CD4-positive, alpha-beta T cell treated with Interleukin-21 for 1 hour (primary cell): ENCODE measurements at places on chromosomes 6 and 20.
A peak's percentile ranks its signal among the peaks of the same experiment; 100 is the strongest.

- peak; percentile 16 for DNase-seq
Measured at GRCh38 chr20:237489-237888, 10.4 kb downstream of the DEFB129 start.

DNA sequence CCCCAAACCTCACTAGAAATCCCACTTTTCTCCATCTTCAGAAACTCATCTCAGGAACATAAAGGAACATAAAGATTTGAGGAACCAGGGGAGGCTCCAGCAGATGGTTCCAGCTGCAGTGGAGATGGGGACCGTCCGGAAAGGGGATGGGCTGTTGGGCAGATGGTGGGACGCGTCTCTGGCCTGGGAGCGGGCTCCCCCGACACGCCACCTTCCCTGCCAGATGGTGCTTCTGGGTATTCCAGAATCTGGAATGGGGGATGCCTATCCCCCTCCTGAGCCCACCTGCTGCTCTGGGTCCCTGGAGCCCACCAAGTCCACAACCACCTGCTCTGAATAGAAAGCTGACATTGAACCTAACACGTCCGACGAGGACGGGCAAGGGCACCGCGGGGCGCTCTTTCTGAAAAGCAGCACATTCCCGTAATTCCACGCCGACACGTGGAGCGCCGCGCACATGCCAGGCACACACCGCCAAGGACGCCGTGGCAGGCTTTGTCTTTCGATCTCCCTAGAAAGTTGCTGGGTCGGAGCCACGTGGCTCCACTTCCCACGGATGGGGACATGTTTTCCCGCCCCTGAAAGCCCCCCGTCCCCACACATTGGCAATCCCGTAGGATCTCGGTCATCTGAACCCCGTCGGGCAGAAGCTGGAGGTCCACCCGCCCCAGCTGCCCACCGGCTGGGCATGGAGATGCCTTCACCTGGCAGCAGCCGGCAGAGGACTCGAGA lies 27.3 kb downstream of the SLC2A4RG start:
- DNase-seq, result no peak

DNA sequence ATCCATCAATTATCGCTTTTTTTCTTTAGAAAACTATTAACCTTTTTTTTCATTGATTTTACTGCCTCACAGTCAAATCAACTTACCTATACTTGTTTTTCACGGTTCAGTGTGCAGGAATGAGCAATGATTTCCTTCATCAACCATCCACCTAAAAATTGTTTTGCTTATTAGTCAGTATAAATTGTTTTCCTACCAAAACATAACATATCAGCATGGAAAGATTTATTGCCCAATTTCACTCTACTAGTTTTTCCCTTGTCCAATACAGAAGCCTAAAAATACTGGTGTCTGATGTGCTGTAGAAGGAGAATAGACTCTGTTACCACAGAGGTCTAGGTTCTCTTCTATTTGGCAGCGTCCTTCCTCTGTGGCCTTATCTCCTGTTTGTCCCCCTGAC lies 558.2 kb upstream of the CITED2 start:
- no peak for DNase-seq

DNA sequence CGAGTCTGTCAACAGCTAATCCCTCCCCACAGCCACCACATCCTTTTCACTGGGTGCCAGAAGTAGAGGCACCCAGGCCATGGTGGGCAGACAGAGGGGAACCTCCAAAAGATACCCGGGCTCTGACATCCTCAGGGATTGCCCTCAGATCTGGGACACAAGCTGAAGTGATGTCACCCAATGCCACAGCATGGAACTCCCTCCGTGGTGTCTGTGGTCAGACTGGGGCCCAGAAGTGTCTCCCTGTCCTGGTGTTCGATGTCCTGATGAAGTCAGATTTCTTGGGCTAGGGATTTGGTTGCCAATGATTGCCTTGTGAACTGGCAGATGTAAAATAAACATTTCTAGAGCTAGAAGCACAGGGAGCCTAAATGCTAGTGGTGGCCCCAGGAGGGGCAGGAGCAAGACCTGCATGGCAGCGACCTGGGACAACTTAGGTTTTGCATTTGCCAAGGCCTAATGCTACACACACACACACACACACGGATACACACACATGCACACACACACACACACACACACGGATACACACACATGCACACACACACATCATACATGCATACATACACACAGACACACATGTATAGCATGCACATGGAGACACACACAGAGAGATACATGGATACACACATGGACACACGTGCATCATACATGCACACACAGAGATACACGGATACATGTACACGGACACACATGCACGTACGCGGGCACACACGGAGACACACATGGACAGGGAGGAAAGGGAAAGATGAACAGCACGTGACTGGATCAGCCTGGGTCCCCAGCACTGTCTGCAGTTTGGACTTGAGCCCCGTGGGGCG lies 221.0 kb downstream of the NFATC2 start:
- DNase-seq, result no peak

GRCh38 chr6:7996538-7997111 lies 67.6 kb downstream of the BLOC1S5 start:
- DNase-seq, result no peak

GRCh38 chr6:111696814-111697213 lies 91.1 kb upstream of the TRAF3IP2 start:
- DNase-seq, result no peak
